ENCODE measurements at places on chromosomes 6 and 20.

DNA sequence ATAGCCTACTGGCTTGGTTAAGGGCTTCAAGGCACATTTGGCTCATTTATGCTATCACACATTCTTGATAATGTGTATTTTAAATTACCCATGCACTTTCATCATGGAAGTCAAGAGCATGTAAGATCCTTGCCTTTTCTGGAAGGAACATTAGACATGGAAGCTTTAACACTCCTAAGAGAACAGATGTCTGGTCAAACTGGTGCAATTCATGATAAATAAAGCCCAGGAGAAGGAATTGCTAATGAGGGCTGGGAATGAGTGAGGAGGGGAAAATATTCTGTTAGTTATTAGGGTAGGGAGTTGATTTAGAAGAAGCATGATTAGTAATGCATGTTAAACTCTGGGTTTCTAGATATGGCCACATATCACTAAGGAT, 688.6 kb upstream of the CITED2 start:
- DNase-seq: no peak

GRCh38 chr20:63103402-63104311, 96.9 kb upstream of the BHLHE23 start:
- DNase-seq: no peak

DNA sequence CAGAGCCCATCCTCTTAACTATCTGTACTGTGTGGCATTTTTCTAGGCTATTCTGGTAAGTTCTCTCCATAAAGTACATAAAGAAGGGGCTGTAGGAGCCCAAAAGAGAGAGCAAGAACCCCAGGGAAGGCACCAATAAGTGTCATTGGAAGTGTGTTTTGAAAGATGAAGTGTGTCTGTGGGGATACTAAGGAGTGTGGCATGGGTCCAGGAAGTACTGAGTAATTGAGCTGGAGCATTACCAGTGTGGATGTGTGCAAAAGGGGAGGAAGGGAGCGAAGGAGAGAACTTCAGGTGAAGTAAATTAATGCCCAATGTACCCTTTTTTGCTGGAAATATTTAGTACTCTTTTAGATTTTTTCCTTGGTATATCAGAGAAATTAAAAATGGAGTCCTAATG, 63.9 kb downstream of the KCNS1 start:
- no peak for DNase-seq

- peak; percentile 30 for DNase-seq
Measured at GRCh38 chr6:89411145-89412070, 665 bp downstream of the RRAGD start.

- no peak for DNase-seq
Measured at GRCh38 chr6:2792330-2793110, 27.3 kb downstream of the WRNIP1 start.

- DNase-seq: no peak
Measured at GRCh38 chr20:48735112-48735511, 92.7 kb downstream of the PREX1 start.

GRCh38 chr6:156174031-156174890, 602.9 kb upstream of the ARID1B start:
- no peak for DNase-seq

DNA sequence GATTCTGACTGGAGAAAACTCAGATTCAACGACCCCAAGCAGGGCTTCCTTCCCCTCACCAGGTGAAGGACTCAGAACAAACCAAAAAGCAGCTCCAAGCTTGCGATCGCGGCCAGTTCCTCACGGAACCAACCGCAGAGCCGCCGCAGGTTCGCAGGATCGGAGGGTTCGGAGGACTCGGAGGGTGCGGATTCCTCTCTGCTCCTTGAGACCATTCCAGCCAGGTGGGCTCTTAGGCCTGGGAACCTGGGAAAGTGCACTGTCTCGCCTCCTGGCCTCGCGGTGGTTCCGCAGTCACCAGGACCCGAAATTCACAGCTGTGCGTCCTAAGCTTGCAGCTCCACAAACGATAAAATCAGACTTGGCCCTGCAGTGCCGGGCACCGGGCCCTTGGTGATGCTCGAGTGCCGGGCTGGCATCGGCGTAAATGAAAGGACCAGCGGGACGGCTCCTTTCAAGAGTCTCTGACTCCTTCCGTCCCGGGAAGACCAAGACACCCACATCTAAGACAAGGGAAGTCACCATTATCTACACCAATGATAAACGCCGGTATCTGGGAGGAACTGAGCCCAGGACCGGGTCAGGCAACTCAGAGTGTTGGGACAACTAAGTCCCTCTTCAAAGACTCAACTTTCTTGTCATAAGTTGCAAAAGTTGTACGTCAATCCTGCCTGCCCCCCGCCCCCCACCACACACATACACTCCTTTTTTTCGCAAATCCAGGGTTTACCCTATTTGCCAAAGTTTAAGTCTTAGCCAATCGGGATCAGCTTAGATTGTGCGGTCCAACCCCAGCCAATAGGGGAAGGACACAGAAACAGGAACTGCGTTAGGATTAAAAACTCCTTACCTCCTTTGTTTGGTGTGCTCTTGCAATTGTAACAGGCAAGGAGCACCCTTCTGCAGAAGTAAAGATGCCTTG, 69.8 kb upstream of the PRSS16 start:
- peak; percentile 95 for DNase-seq

DNA sequence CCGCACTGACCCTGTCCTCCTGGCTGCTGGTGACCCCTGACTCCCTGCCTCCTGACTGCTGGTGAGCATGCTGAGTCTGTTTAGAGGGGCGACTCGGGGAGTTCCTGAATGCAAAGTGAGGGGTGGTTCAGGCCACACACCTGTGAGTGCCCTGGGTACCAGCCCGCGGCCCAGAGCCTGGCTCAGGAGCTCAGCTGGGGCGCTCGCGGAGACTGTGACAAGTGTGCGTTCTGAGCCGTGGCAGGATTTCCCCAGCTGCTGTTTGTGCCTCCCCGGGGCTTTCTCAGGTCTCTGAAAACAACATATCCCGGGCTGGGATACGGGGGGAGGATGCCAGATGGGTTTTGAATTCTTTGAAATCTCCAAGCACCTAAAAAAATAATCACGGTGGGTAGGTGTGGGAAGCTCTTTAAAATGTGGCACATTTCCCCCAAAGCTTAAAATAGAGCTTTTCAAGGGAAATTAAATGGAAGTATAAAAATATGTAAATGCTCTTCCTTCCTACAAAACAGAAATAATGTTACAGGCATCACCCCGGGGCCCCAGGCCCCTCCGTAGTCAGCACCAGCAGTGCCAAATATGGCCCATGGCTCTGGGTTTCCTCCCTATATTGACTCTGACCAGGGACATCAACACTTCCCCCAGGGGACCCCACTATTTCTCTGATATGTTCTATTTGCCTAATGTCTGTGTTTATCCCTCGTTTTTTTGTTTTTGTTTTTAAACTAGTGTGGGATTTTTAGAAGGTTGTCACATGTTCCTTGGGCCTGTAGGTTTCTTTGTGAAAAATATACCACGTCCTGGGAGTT, 49.9 kb upstream of the TAGAP start:
- DNase-seq: no peak

GRCh38 chr6:129672881-129673631, 36.9 kb downstream of the ARHGAP18 start:
- no peak for DNase-seq

DNA sequence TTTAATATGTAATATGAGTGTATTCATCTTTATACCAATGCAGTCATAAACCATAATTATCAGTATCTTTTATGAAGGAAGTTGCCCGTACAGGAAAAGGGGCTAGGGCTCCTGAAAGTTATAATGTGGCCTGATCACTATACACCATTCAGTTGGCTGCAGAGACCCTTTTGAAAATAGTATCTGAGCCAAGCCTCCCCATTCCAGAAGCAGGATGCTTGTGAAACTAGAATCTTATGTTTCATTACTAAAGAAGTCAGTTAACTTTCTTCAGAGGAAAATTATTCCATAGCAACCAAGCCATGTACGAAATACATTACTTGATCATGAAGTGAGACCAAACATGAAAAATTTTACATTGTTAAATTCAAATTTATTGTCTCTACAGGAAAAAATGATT, 251.5 kb upstream of the TCF21 start:
- DNase-seq: no peak

GRCh38 chr6:4768815-4769214, 7.4 kb upstream of the CDYL start:
- DNase-seq: no peak

DNA sequence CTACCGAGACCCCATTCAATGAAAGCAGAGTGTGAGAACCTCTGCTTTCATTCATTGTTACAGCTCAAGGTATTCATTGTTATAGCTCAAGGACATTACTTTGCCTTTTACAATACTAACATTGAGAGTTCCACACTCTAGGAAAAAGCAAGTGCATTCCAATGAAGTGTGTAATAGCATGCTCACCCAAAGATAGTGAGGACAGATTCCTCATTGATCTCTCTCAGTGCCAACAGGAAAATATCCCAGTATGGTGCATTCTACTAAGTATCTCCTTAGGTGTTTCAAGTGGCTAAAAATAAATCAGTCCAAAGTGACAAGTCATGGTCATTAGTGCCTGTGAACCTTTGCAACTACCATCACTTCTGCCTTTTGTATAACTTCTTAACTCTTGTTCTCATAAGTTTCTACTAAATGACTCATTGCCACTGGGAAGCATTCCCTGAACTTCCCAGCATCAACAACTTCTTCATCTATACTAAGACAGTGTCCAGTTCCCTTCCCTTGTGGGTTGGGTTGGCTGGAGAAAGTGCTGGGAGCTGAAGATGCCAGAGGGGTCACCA, 140.7 kb upstream of the STXBP5 start:
- DNase-seq: no peak

DNA sequence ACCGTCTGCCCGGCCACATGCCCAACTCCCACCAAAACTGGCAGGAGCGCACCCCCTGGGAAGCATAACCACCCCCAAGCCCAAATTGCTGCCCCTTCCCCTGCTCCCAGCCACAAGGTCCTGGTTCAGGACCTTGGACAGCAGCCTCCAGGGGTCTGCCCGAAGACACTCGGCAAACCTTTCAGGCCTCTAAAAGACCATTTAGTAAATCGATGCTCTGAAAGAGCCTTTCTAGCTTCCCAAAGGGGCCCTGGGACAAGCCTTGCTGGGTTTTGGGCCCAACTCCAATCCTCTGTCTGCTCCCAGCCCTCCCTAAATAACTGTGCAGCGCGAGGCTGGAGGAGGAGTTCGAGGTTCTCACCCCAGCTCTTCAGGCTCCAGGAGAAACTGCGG, 30.5 kb downstream of the GRM4 start:
- DNase-seq: peak; percentile 11

DNA sequence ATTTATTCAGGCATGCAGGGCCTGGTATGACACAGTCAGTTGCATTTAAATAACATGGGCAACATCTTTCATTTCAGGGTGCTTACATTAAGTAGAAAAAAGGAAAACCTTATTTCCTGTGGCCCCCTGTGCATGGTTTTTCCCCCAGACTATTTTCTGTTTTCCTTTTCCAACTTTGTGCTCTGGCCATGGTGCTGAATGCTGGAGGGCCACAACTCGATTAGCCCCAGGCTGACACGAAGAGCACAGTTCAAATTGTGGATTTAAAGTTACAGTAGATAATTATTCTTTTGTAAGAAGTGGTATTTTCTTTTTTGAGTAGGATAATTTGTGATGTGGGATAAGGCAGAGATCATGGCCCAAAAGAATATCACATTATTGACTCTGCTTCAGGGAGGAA, 332.0 kb downstream of the HAO1 start:
- DNase-seq: no peak

- no peak for DNase-seq
Measured at GRCh38 chr20:63733579-63734081, 2.8 kb upstream of the LIME1 start.

DNA sequence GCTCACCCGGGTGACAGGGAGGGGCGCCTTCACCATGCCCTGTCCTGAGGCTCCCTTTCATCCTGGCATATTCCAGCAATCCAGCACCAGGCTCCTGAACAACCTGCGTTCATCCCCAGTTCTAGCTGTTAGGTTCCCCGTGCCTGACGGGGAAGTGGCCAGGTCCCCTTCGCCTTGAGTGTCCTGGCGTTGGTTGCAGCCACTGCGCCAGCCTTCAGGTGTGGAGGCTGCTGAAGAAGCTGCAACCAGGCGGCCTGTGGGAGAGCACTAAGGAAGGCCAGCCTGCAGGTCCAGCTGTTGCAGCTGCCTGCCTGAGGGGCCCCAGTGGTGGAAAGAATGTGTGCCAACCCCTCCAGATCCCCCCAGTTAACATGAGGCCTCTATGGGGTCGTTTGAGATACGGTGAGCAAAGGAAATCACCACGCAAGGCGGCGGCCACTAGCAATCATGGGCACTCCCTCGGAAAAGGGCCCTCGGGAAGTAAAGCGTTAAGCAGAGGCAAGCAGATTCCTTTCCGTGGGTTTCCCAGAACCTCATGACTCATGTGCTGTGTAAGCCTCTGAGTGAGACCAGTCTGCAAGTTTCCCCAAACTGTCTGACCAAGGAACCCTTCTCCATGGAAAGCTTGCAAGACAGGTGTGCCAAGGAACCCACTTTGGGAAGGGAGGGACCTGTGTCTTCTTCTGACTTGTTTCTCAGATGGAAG, 320.8 kb downstream of the TAF4 start:
- no peak for DNase-seq

- DNase-seq: peak; percentile 52
Measured at GRCh38 chr6:15246666-15247499, 1.0 kb downstream of the JARID2 start.

DNA sequence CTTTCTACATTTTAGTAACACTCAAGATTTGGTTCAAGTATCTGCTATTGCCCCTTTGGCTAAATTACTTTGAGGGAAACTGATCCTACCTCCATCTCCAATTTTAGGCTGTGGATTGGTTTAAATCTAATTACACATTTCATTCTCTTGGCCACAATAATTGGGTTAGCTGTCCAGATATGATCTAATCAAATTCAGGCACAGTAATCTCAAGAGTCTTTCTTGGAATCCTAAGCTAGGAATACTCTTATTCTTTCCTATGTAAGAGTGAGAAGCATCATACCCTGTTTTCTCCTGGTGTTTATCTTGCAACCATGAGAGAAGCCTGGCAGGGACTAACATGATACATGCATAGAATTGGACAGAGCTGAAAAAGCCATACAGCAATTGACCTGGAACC, 300.4 kb upstream of the MARCKS start:
- DNase-seq: no peak

DNA sequence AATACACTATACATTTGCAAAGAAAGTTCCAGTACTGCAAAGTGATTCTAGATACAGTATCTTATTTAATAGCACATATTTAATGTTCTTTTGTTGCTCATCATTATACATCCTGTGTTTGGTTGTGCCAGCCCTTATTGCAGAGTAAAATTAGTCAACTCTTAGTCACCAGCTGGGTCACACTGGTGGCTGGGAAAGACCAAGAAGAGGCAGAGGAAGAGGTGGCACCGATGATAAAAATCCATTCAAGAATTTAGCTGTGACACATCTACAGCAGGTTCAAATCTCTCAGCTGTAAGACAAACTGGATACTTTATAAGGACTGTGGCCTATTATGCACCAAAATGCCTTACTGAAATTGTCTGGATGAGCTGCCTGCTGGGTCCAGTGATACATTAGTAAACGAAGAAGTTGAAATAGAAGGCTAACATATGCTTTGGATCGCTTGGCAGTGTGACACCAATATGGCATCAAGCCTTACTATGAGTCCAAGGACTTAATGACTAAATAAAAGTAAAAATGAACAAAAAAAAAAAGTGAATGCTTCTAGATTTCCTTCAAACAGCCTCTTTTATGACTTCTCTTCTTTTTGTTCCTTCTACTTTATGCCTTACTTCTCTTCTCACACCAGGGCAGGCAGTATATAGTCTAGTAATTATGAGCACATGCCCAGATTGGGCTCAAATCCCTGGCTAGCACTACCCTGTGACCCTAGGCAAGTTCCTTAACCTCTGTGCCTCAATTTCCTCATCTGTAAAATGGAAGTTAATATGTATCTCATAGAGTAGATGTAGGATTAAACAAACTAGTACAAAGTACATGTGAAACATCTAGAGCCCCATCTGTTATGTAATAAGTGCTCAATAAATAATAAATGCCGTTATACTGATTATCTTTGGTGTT, 29.4 kb upstream of the RNF8 start:
- no peak for DNase-seq

Data from hematopoietic multipotent progenitor cell treated with erythropoietin and hydrocortisone succinate and interleukin-3 and kit ligand, for 8 days (in vitro differentiated cells).